ENCODE measurements at places on chromosomes 16 and 17.

DNA sequence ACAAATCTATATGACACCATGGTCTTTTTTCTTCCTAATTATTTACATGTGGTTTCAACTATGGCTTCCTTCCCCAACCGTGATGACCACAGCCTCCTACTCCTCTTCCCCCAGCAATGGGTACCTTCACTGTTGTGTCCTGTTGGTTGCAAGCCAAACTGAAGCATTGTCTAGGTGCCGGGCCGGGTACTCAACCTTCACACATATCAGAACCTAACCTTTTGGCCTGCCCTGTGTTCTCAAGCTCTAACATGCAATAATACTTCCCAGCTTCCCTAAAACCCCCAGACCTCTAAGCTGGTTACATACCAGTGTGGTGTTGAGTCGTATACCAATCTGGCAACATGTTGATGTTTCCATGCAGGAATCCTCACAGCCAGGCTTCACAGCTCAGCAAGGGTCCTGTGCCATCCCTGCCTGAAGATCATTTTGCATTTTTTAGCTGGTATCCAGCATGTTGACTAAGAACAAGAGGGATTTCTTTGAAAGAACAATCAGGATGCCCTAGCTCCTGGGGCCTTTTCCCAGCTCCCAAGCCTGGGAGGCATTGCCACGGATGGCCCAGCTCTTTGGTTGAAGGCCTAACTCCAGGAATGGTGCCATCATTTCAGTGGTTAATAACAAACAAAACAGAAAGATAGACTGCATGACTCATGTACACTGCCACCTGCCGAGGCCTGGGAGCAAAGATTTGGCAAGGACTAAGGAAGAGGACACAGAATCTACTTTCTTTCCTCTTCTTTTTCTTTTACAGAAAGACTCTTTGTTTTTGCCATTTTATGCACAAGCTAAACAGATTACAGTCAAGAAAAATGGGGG is 373.7 kb upstream of the SALL1 start:
- peak; percentile 82 for DNase-seq

GRCh38 chr17:66938656-66939055 is 25.9 kb upstream of the CACNG4 start:
- no peak for DNase-seq

DNA sequence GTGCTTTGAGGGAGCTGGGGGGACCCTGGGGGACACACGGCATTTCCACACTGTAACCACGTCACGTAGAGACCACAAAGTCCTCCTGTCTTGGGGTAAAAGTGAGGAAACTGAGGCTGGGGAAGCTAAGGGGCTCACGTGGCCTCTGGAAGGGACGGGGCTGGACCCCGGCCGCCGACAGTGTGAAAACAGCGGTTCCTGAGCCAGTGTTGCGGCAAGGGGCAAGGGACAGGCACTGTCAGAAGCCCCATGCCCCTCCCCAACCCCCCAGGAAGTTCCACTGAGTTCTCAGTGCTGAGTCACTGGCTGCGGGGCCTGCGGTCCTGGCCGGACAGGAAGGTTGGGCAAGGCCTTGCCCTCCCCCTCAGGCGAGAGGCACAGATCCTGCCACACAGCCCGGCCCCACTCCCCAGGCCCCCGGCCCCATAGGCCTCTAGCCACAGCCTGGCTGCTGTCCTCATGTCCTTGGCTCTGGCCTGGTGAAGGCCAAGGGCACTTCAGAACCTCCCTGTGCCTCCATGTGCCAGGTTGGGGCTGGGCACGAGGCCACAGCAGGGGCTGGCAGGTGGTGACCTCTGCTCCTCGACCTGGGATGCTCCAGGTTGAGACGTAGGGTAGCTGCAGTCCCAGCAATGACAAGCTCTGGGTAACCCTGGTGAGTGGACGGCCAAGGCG is 5.0 kb upstream of the CCDC57 start:
- DNase-seq = peak; percentile 95

- no peak for DNase-seq
Observed at GRCh38 chr16:5064915-5065314, 841 bp downstream of the C16orf89 start.

DNA sequence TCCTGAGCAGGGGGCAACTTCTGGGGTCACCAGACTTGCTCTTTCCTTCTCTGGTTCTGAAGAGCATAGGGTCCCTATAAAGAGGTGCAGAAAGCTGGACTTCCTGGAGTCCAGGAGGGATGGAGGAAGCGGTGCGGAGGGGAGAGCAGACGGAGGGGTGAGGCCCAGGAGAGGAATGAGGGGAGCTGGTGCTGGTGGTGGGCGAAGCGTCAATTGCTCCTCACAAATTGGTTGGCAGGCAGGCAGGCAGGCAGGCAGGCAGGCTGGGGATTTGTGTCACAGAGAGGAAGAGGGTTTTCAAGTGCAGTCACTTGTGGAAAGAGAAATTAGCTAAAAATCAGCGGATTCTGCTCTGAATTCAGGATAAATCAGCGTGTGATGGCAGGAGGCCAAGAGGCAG is 133.7 kb upstream of the CDC42EP4 start:
- DNase-seq = no peak

DNA sequence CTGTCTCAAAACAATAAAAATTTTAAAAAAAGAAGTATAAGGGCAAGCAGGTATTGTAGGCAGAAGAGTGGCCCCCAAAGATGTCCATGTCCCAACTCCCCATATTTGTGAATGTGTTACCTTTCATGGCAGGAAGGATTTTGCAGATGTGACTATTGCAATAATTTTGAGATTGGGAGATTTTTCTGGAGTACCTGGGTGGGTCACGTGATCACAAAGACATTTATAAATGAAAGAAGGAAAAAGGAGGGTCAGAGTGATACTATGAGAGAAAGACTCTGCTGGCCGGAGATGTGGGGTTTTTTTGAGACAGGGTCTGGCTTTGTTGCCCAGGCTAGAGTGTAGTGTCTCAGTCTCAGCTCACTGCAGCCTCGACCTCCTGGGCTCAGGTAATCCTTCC is 27.4 kb upstream of the PAFAH1B1 start:
- DNase-seq = no peak

GRCh38 chr17:1469231-1469852 is 13.3 kb upstream of the CRK start:
- DNase-seq = no peak

- no peak for DNase-seq
Observed at GRCh38 chr16:11615748-11616447, 29.2 kb upstream of the LITAF start.
